Keratinocyte (primary cell): ENCODE measurements at places on chromosomes 4 and X. TPM values are rescaled to one million over a fixed set of nuclear protein-coding genes. Genes with fewer than 3 reads are reported as not detected.

Gene LYAR
- polyA plus RNA-seq: 6.7 to 21.5 TPM (median 19.8 TPM) in 3 replicates

DNA sequence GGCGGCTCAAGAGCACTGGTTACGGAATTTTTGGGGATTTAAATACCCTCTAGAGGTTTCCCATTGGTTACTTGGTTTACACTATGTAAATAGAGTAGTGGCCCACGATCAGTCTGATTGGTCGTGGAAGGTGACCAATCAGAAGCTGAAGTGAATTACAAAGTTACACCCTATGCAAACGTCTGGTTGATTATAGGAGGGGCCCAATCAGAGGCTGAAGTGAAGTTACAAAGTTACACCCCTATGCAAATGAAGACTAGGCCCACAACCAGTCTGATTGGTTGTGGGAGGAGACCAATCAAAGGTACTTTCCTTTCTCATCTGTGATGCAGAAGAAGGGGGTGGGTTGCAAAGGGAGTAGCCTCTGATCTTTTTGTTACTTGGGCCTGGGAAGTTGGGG lies 45.1 kb upstream of the HSD17B10 start:
- H3K4me1 ChIP-seq: peaks cover 17% of the 10 kb centered on the region
- no peak overlapping the region for H3K4me3 ChIP-seq
- H3K27ac ChIP-seq: no peak overlapping the region
- H3K27me3 ChIP-seq: no peaks in the 10 kb centered on the region
- no peaks in the 10 kb centered on the region for H3K36me3 ChIP-seq
- no peak for DNase-seq

Gene UGT2A1
- not detected in 3 replicates for polyA plus RNA-seq

Gene HSPA4L
- 14.3 to 25.4 TPM (median 18.2 TPM) in 3 replicates for polyA plus RNA-seq

Gene GPR173
- 0.08 to 0.20 TPM (median 0.10 TPM) in 3 replicates for polyA plus RNA-seq

DNA sequence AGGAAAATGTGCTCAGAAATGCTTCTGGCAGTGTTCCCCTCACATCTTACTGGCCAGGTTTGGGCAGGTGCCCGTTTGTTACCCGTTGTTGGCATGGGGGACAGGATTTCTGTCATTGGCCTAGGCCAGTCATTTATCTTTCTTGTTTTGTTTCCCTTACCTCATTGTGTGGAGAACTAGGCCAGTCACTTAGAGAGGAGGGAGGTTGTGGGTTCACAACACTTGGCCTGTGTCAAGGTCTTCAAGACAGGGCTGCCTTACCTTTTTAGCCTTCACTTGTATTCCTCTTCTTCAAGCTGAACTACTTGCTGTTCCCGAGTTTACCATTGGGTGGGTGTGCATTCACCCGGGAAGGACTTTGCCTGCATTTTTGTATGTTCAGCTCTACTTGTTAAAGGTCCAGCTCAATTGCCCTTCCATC lies 17.7 kb downstream of the SNX25 start:
- H3K27ac ChIP-seq: no peak overlapping the region
- H3K4me1 ChIP-seq: peaks cover 5% of the 10 kb centered on the region
- no peaks in the 10 kb centered on the region for H3K27me3 ChIP-seq
- no peak overlapping the region for H3K4me3 ChIP-seq
- DNase-seq: no peak

GRCh38 chr4:127071443-127071842 lies 561.3 kb upstream of the INTU start:
- no peaks in the 10 kb centered on the region for H3K36me3 ChIP-seq
- H3K27ac ChIP-seq: no peak overlapping the region
- H3K4me3 ChIP-seq: no peak overlapping the region
- H3K27me3 ChIP-seq: no peaks in the 10 kb centered on the region
- no peak for DNase-seq
- H3K4me1 ChIP-seq: no peaks in the 10 kb centered on the region

Gene REST
- 16.3 to 28.2 TPM (median 22.6 TPM) in 3 replicates for polyA plus RNA-seq

DNA sequence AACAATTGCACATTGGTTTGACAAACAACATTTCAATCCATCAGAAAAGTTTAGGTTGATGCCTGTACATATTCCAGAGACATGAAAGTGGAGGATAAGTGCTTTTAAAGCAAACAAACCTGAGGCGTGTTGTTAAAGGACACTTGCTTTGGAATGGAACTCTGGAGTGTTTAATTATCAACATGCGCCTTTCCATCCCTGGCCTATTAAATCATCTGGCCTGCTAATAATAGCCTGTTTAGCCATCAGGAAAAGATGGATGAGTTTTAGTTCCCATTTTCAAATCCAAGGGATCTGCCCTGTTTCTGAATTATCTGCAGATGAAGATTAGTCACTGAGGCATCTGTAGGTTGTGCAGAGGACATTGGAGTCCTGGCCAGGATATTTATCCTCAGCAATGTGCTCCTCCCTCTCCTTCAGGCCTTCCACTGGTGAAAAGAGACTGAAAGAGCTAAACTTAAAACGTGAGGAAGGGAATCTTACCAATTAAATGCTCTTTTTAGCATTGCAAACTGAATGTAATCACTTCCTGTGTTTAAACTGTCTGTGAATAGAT lies 388.9 kb downstream of the PPARGC1A start:
- H3K36me3 ChIP-seq: no peaks in the 10 kb centered on the region
- H3K27me3 ChIP-seq: no peaks in the 10 kb centered on the region
- H3K4me3 ChIP-seq: no peak overlapping the region
- no peak for DNase-seq
- H3K4me1 ChIP-seq: no peaks in the 10 kb centered on the region
- H3K27ac ChIP-seq: no peak overlapping the region

- no peaks in the 10 kb centered on the region for H3K27me3 ChIP-seq
- DNase-seq: no peak
- H3K4me3 ChIP-seq: no peak overlapping the region
- peak overlapping the region; percentile 50 for H3K27ac ChIP-seq
- H3K4me1 ChIP-seq: peaks cover 27% of the 10 kb centered on the region
Measured at GRCh38 chr4:52550186-52550585, 108.9 kb downstream of the USP46 start.

Gene HOPX
- 5.4 to 8.5 TPM (median 6.2 TPM) in 3 replicates for polyA plus RNA-seq

GRCh38 chr4:77473509-77473908 lies 132.1 kb upstream of the CXCL13 start:
- DNase-seq: no peak
- peaks cover 8% of the 10 kb centered on the region for H3K4me1 ChIP-seq
- H3K36me3 ChIP-seq: no peaks in the 10 kb centered on the region
- H3K27me3 ChIP-seq: no peaks in the 10 kb centered on the region
- no peak overlapping the region for H3K4me3 ChIP-seq

Gene ATP5ME
- 438 to 506 TPM (median 498 TPM) in 3 replicates for polyA plus RNA-seq

DNA sequence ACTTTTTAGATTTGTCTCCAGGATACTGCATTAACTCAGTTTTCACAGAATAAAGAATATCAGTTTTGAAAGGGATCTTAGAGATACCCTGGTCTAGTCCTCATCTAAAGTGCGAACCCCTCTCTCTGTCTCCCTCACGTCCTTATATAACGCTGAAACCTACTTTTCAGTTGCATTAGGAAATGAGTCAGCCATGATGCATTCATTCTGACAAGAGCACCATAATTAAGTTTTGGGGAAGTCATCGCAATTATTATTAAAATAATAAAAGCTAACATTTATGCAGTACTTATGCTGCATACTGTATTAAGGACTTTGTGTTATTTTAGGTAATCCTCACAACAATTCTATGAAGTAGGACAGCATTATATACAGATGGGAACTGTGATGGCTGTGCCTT lies 116.1 kb downstream of the REELD1 start:
- DNase-seq: no peak
- no peak overlapping the region for H3K4me3 ChIP-seq
- peak overlapping the region; percentile 45 for H3K27ac ChIP-seq
- peaks cover 41% of the 10 kb centered on the region for H3K4me1 ChIP-seq

DNA sequence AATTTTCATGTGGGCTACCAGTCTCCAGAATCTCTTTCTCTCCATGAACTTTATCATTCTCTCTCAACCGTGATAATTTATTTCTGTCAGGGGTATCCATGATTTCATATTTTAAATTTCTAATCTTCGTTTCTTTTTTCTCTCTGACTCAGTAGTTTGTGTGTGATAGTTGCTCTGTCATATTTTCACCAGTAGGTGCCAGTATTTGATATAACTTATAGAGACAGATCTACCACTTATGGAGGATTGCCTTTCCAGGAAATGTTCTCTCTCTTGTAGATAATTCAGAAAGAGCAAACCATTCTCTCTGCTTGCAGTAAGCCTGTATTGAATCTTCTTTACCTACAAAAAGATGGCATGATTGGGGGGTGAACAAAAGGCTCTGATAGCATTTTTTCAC lies 79.3 kb upstream of the DYNLT3 start:
- peaks cover 4% of the 10 kb centered on the region for H3K4me1 ChIP-seq
- no peaks in the 10 kb centered on the region for H3K27me3 ChIP-seq
- no peak for DNase-seq
- no peak overlapping the region for H3K4me3 ChIP-seq
- no peaks in the 10 kb centered on the region for H3K36me3 ChIP-seq

DNA sequence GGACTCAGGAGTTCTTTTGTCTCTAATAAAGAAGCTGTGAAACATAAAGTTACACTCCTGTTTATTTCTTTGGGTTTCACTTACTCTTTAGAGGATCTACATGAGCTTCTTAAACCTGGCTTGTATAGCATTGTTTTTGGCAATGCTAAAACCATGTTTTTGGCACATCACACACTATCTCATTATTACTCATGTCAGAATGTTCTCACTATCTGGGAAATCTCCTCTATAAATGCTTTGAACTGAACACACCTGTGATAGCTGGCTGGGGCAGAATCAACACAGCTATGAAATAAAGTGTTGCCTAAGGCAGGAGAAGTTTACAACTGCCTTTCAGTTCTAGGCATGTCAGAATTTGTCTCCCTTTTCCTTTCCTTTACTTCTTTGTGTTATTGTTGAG lies 52.6 kb downstream of the SULT1B1 start:
- no peaks in the 10 kb centered on the region for H3K27me3 ChIP-seq
- no peak for DNase-seq
- H3K4me3 ChIP-seq: no peak overlapping the region

- H3K27me3 ChIP-seq: no peaks in the 10 kb centered on the region
- no peak overlapping the region for H3K27ac ChIP-seq
- DNase-seq: no peak
- H3K36me3 ChIP-seq: no peaks in the 10 kb centered on the region
- H3K4me1 ChIP-seq: peaks cover 24% of the 10 kb centered on the region
- H3K4me3 ChIP-seq: no peak overlapping the region
Measured at GRCh38 chr4:14877246-14878225, 124.7 kb upstream of the CPEB2 start.
